Stimulated activated naive CD4-positive, alpha-beta T cell treated with Interleukin-2 at 50 U/mL for 16 hours (primary cell): ENCODE measurements at places on chromosomes 13 and 19.

- DNase-seq, result no peak
These were observed 1.4 kb upstream of the KCNN1 start for GRCh38 chr19:17965370-17966128.

- DNase-seq, result no peak
These were observed 2.0 kb downstream of the KCTD15 start for GRCh38 chr19:33798681-33799111.

GRCh38 chr13:113980489-113981064 lies 6.7 kb upstream of the C13orf46 start:
- DNase-seq, result no peak

DNA sequence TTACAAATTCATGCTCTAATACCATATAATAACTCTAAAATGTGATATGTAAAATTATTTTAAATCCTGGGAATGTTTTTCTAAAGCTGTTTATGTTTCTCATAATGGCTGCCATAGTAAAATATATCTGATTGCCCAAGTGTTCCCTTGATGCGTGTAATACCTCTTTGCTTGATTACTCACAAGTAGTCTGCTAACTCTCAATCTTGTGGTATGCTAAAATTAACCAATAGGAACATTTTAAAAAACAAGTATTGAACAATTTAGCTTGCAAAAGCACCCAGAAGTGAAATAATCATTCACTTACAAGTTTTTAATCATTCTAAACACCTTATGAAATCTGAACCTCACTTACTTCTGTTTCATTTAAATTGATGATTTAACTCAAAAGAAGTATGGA lies 386.0 kb upstream of the ATXN8OS start:
- DNase-seq, result no peak

GRCh38 chr19:2167896-2168618 lies 4.3 kb downstream of the DOT1L start:
- no peak for DNase-seq

- no peak for DNase-seq
These were observed 143.4 kb downstream of the DLEU7 start for GRCh38 chr13:50699874-50700663.

GRCh38 chr19:31139871-31140505 lies 209.2 kb downstream of the TSHZ3 start:
- no peak for DNase-seq

DNA sequence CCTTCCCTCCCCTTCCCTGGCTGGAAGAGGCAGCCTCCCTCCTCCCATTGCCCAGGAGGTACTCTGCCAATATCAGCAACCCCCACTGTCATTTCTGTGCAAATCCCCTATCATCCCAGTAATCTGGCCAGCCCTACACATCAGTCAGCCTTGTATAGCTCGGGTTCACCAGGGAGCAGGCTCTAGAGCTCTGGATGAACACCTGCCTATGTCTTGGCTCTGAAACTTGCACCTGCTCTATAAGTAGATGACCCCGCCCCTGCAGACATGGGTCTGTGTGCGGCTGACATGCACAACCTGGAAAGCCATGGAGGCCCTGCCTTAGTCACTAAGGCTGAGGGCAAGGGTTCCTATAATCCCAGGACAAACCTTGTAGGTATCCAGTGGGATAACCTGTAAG lies 1042.9 kb downstream of the UQCRFS1 start:
- no peak for DNase-seq

- no peak for DNase-seq
These were observed 502.8 kb downstream of the COG6 start for GRCh38 chr13:40158218-40158617.

DNA sequence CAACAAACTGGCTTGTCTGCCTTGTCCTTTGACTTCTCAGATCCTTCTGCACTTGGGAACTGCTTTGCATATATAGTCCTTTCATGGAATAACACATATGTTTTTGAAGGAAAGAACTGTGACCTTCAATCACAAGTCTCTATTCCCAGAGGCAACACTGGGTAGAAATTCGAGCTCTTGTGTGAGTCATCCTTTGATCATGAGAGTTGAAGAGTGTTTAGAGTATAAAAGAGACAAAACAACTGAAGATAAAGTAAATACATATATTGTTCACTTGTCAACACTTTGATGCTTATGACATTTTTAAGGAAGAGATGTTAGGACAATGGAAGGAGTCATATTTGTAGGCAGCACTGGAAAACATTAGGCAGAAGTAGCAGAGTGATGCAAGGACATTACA lies 5.2 kb upstream of the OR7A5 start:
- DNase-seq, result no peak

DNA sequence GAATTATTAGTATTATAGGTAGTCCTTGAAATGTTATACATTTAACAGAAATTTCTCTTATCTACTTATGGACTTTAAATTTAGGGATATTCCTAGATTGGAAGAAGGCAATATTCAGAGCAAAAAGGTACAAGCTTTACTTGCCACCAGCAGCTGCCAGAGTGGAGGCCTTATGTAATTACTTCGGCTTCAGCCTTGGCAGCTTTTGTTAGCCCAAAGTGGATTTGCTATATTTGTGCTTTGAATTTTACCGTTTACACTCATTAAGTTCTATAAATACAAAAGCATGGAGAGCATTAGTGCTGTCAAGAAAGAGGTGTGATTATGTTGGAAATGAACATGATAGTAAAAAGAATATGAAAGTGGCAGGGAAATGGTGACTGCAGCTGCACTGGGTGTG lies 319.9 kb downstream of the ATP8A2 start:
- no peak for DNase-seq

DNA sequence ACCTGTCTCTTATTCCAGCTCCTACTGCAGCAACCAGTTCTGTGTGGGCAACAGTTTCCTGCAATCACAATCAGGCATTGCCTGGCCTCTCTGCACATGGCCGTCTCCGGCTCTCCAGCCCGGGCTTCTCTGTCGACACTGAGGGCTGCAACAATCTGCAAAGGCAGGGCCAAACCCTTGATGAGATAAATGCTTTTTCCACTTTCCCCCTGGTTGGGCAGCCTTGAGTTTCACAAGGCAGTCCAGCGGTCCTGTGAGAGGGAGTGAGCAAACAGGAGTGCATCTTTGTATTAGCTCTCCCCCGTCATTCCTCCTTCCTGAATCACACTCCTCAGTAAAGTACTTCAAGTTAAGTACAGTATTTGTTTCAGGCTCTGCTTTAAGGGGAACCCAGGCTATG lies 40.7 kb upstream of the VWA8 start:
- DNase-seq, result no peak

GRCh38 chr13:100044936-100045335 lies 44.0 kb upstream of the PCCA start:
- DNase-seq, result no peak

DNA sequence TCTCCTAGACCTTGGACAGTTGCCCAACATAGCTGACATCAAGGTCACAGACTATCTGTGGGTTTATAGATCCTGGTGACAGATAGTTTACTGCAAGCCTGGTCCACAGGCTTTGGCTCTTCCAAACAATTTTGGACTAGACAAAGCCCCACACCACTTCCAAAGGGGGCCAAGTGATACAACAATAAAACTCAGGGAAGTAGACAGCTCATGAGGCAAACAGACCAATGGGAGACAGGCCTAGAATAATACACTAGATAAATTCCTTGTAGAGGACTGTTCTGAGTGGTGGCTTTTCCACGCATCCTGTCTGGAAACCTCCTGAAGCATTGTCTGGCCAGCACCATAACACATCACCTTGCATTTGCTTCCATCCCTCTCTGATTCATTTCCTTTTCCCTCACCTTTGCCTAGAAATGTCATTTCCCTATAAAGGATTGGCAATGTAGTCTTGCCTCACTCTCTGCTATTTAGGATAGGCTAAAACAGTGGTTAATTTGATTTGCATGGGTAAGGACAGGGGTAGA lies 284.2 kb downstream of the POU4F1 start:
- DNase-seq, result no peak

DNA sequence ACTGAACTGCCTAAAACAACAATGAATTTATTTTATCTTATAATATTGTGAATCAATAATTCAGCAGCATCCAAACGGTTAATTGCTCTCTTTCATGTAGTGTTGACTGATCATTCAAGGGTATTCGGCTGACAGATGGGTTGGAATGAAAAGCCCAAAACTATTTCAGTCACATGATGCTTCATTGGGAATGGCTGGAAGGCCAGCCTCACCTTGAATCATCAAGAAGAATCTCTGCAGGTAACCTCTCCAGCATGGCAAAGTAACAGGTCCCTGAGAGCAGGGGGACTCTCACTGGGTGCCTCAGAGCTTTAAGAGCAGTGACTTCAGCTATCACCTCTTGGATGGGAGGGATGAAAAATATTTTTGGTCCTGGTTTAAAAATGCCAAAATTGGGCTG lies 1395.7 kb downstream of the OLFM4 start:
- no peak for DNase-seq

- DNase-seq, result no peak
These were observed 49.0 kb upstream of the ZNF780A start for GRCh38 chr19:40139533-40140287.

DNA sequence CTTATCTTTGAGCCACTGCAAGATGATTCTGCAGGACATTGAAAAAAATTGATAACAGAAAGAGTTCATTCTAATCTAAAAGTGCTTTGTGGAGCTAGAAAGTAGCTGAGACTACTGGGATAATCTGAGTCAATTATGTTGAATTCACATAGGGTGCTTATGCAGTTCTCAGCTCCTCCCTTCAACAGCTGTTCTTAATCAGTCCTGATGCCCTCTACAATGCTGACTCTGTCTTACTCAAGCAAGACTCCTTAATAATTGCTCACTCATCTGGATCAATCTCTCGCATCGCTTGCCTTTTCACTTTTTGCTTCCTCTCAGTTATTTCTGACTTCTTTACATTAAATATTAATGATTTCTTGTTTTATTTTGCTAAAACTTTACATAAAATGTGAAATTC lies 182.1 kb downstream of the PCDH17 start:
- no peak for DNase-seq
